ENCODE measurements at places on chromosomes 3 and 15.

GRCh38 chr3:141109751-141110150, 58.6 kb downstream of the SPSB4 start:
- no peak for DNase-seq

- DNase-seq, result no peak
These were observed 29.3 kb upstream of the MEF2A start for GRCh38 chr15:99536422-99537040.

DNA sequence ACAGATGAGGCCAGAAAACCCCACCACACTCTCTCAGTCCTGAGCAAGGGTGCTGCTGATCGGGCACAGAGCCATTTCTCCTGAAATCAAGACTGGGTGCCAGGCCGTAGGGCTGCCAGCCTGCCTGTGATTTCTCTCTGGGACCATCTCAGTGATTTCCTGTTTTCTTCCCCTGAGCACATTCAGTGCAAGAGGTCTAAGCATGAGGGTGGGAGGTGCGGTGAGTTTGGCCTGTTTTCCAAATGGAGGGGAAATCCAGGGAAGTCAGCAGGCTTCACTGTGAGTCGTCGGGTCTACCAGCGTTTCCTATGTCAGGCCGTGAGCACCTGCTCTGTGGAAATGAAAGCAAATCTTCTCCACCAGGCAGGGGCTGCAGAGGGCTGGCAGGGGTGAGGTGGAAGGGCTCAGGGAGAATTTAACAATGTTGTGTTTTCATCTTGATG, 82.3 kb downstream of the ST6GAL1 start:
- DNase-seq, result no peak

DNA sequence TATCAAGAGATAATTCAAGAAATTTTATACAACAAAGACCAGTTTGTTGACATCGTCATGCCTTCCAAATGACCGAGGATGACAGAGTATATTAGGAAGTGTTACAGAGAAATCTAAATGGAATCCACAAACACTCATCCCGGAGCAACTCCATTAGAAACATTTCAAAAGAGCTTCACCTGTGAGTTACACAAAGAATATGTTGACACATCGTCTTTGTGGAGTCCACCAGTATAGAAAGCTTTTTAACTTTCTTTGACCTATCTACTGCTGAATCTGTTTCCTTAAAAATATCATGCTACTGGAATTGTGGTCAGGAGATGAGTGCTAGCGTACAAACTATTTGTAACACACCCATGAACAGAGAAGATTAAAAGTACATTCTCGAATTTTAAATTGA, 130.4 kb downstream of the SUCLG2 start:
- DNase-seq, result no peak

- DNase-seq, result no peak
These were observed 56.6 kb downstream of the LSM3 start for GRCh38 chr3:14235003-14235911.

DNA sequence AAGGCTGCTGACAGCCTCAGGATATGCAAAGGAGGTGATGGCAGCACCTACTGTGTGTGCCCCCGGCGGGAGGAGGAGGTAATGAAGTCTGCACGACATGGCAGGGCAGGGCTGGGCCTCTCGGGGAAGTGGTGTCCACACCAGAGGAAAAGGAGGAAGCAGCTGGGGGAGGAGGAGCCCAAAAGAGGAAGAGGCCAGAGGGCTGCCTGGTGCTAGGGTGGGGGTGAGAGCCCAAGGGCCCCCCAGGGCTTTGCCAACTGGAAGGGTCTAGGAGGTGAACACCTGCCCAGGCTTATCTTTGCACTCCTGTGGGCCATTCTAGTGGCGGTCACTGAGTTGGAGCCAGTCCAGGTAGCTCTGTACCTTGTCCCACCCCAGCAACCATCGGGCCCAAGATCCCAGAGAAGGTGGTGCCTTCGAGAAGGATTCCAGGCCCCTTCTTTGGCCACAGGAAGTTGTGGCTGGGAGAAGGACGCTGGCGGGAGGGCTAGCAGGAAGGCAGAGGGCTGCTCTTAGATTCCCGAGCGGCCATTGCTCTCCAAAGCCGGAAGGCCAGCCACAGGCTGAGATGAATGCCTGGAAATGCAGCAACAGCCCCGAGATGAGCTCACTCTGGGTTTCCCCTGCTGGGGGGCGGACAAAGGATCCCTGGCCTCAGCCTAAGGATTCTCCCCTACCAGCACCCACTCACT, 7.0 kb downstream of the GNAI2 start:
- DNase-seq, result no peak

DNA sequence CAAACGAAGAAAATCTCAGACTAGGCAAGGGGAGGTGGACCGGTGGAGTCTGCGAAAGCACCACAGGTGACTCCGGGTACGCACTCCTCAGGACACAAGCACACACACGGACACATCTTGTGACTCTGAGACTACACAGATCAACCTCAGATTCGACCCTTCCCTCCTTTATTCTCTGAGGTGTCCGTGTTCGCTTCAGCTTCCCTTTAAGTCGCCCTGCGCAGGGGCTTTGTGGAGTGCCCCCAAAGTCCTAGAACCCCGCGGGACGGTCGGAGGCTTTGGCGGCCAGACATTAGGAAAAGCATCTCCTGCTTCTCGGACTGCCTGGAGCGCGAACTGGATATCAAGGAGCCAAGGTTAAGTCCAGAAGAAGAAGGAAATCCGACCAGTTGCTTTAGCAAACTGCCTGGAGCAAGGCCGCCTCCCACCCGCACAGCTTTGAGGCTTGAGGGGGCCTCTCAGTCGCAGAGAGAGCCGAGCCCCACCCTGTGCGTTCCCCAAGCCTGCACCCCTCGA, 730 bp downstream of the DGKG start:
- DNase-seq, result no peak

DNA sequence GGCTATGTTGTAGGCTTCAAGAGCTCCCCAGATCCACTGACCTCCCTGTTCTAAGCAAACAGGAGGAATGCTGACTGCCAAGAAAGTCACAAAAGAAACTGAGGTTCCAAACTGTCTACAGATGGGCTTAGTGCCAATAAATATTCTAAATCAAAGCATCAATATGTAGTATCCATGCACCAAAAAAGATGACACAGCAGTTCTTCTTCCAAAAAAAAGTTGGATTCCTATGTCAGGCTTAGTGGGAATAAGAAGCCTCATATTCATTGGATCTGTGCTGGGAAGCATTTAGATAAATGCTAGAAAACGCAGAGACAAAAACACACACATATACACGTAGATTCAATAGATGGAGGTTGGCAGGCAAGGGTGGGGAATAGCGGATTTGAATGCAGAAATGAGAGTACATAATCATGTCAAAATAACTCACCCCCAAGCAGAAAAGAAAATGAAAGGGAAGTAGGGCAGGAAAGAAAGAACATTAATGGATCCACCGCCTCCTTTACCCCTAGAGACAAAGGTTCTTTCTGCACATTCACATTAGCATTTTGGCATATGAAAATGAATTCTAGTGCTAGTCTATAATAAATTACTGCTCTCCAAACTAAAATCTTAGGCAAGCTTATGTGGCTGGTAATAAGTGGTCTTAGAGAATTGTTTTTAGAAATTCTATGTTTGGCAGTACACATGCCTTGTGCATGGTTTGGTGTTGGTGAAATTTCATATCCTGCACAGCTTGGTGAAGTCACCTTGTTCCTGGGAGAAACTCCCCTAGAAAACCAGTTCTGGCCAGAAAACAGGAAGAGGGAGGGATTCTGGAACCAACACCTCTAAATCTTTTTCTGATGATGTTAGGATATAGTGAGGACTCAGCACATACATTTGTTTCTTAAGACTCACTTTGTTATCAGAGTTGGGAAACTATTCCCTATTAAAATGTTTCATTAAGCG, 283.4 kb downstream of the LSAMP start:
- DNase-seq, result no peak

DNA sequence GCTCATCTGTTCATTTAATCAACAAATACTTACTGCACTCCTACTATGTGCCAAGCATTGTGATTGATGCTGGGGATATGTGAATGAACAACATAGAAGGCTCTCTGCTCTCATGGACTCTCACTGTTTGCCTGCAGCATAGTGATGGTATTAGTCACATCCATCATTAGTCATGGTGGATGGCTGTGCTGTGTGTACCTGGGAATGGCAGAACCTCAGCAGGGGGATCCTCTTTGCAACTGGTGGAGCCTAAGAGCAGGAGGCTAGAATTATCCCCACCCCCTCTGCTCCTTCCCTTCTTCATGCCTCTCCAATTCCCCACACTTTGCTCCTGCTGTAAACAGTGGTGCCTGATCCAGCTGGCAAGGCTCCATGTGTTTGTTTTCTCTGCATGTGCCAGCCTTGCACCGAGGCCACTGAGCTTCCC, 20.5 kb downstream of the BOC start:
- no peak for DNase-seq

GRCh38 chr3:158091531-158091930, 14.7 kb downstream of the SHOX2 start:
- no peak for DNase-seq

- no peak for DNase-seq
These were observed 3.3 kb downstream of the LIPH start for GRCh38 chr3:185549122-185549521.

- DNase-seq, result no peak
These were observed 69.6 kb upstream of the STRIT1 start for GRCh38 chr3:155362808-155363689.

DNA sequence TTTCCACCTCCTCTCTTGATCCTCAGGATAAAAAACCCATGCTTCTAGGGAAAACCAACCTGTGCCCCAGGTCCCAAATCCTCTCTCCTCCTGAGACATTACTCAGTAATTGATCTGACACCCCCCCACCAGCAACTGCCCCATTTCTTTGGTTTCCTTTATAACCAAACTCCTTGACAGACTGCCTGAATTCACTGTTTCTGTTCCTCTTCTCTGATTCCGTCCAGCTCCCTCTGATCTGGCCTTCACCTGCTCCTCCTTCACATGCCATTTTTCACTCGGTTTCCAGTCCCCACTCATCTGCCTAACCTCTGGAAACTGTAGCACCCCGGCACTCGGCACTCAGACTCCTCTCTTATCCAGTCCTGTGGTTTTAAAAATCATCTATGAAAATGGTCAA, 2.1 kb downstream of the CCDC51 start:
- DNase-seq, result no peak

All from D341Med (cell line).